Activated T-helper 1 cell treated with anti-CD3 and anti-CD28 coated beads, Interleukin-2, amount 50 U/mL, for 16 hours (primary cell): ENCODE measurements at places on chromosomes 13 and 19.

- DNase-seq = no peak
Measured at GRCh38 chr19:570251-570686, 2.1 kb upstream of the BSG start.

GRCh38 chr19:29831686-29832085 lies 19.9 kb downstream of the CCNE1 start:
- DNase-seq = no peak

DNA sequence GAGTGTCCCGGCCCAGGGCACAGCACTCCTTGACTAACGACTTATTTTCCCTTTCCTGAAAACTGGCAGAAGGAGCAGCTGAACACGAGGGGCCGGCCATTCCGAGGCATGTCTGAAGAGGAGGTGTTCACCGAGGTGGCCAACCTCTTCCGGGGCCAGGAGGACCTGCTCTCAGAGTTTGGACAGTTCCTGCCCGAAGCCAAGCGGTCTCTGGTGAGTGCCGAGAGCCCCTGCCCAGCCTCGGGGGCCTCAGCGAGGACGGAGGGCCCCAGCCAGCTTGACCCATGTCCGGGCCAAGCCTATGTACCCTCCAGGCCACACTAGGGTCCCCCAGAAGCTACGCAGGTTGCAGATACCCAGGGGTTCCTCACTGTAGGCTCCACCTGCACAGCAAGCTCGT lies 17.7 kb downstream of the SIN3B start:
- DNase-seq = no peak

DNA sequence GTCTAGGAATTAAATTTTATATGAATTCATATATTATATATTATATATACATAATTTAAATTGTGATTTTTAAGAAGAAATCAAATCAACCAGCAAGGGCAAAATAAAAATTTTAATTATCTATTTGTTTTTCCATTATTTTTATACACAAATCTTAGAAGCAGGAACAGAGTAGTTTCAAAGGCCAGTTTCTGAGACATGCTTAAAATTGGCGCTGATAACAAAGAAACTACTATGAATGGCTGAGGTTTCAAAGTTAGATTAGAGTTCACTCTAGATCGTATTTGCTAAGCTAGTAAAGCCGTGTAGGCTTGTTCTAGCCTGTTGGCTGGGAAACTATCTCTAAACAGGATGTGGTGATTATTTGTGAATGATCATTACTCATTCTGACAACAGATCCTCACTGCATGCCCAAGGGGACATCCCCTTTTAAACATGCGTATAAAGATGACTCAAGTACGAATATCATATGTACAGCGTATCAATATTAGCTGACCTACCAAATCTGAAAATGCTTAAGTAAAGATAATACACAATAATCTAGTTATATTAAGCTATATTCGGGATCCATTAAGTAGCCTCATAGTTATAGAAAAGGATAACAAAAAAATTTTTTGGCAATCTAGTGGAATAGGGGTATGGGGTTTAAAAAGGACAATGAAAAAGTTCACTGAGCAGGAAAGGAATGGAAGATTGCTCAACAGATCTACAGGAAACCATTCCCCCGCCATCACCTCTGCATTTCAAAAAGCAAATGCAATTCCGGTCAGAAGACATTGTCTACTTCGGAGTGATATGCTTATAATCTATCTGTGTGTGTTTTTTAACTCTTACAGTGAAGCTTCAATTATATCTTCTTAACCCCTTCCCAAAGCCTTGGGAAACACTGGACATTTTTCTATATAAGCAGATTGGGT lies 150.1 kb downstream of the SHISA2 start:
- peak; percentile 20 for DNase-seq

GRCh38 chr19:33701565-33701964 lies 79.8 kb downstream of the CHST8 start:
- no peak for DNase-seq

DNA sequence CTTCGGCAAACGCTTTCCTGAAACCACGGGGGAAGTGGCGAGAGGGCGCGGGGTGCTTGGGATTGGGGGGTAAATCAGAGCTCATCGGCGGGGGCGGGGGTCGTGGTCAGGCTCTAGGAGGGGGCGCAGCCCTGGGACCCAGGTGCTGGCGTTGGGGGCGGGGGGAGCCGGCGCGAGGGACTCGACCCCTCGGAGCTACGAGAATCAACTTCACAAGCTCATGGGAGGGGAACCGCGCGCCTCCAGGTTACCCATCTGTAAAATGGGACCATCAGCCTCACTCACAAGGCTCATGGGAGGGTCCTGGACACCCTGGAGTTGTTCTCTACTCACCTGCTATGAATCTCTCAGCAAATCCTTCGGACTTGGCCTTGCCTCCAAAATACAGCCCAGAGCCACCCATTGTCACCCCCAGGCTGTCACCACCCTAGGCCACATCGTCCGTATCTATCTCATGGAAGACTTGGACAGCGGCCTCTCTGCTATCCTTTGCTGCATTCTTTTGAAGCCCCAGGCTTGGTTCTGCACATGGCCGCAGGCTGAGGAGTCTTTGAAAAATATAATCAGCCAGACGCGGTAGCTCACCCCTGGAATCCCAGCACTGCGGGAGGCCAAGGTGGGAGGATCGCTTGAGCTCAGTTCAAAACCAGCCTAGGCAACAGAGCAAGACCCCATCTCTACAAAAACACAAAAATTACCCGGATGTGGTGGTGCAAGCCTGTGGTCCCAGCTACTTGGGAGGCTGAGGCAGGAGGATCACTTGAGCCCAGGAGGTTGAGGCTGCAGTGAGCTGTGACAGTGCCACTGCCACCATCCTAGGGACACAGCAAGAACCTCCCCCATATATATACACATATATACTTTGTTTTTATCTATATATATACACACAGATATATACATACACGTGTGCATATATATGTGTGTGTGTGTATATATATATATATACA lies 939 bp upstream of the RANBP3 start:
- DNase-seq = no peak

GRCh38 chr19:33905473-33905936 lies 108.8 kb downstream of the KCTD15 start:
- no peak for DNase-seq

GRCh38 chr13:28499609-28500008 lies 4.7 kb upstream of the FLT1 start:
- DNase-seq = no peak

DNA sequence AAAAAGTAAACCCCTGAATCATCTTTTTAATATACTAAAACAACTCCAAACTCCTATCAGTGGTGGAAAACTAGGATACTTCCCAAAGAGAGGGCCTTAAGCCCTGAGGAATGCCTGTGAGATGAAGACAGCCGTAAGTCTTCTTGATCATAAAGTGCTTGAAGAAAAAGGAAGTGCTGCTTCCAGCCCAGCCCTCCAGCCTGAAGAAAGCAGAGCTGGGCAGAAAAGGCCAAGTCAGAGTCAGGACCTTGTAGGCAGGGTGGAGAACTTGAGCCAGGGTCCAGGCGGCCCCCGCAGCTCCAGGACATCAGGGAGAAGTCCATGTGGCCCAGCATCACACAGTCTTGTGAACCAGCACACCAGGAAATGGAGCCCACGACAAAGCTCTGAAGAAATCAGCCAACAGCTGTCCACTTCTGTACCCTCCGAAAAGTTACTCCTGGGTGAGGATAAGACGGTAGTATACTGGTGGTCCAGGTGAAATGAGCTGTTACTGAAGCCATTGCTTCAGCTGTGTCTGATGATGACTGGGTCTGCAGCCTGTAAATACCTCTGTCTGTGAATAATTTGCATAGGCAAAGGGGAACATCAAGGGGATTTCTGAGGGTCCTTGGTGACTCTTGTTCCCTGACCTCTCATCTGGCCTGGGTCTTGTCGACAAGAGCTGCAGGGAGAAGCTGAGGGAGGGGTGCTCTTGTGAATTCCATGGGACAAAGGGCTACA lies 18.7 kb upstream of the CRYL1 start:
- no peak for DNase-seq

DNA sequence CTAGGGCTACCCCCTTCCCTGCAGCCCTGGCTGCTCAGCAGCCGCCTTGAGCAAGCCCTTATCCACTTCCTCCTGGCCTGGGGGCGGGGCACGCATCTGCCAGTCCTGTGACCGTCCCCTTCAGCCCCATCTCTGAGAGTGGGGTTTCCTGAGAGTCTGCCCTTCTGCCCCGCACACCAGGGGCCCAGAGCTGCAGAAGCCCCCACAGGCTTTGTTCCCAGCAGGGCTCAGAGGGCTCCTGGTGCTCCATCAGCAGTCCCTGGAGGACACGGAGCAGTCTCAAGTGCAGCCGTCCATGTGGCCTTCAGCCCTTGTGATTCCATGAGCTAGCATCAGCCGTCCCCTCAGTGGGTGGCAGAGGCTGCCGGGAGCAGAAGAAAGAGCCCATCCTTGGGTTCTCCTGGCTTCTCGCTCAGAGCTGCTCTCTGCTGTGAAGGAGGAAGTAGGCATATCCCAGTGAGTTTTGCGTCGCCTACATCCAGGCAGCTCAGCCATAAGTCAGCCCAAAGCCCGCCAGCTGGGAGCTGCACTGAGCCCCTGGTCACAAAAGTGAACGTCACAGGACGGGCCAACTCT lies 16.3 kb downstream of the MYO9B start:
- DNase-seq = no peak

GRCh38 chr19:36340786-36341372 lies 38.1 kb downstream of the ZFP14 start:
- DNase-seq = no peak

DNA sequence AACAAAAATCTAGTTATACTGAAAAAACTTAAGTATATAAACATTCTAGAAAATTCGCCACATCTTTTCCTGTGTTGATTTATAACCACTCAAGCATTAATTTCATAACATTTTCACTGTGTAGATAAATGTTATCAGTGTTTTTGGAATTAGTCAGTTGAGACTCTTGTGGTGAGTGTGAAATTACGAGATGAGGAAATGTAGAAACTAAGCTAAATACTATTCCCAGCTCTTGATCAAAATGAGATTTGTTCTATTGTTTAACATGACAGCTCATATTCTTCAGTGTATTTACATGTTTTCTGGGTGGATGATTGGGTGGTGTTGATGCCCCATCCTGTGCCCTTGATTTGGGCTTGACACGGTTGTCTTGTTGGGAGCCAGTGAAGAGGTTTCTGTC lies 406.8 kb downstream of the DACH1 start:
- no peak for DNase-seq

DNA sequence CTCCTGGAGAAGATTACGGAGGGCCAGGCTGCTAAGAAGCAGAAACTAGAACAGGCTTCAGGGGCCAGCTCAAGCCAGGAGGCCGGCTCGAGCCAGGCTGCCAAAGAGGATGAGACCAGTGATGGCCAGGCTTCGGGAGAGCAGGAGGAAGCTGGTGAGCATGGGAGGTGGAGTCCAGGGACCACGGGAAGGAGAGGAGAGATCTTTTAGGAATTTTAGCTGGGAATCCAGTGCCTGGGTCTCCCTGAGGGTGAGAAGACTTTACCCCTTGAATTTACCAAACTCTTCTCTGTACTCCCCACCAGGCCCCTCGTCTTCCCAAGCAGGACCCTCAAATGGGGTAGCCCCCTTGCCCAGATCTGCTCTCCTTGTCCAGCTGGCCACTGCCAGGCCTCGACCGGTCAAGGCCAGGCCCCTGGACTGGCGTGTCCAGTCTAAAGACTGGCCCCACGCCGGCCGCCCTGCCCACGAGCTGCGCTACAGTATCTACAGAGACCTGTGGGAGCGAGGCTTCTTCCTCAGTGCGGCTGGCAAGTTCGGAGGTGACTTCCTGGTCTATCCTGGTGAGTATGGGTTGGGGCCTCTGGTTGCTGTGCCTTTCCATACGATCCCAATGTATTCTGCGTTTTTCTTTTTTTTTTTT lies 824 bp downstream of the TSEN34 start:
- no peak for DNase-seq

- DNase-seq = no peak
Measured at GRCh38 chr13:66543780-66544179, 686.4 kb downstream of the PCDH9 start.

GRCh38 chr19:10006335-10006708 lies 4.0 kb downstream of the COL5A3 start:
- no peak for DNase-seq

- no peak for DNase-seq
Measured at GRCh38 chr13:63517371-63517770, 2101.7 kb upstream of the PCDH20 start.

- no peak for DNase-seq
Measured at GRCh38 chr13:85896516-85897450, 97.6 kb upstream of the SLITRK6 start.

DNA sequence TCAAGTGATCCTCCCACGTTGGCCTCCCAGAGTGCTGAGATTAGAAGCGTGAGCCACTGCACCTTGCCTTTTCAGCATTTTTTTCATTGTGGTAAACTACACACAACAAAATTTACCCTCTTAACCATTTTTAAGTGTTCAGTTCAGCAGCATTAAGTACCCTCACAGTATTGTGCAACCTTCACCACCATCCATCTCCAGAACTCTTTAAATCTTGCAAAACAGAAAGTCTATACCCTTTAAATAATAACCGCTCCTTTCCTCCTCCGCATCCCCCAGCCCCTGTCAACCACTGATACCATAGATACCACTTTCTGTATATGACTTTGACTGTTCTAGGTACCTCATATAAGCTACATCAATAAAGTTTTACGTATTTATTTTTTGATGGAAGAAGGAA lies 20.8 kb upstream of the CASP14 start:
- no peak for DNase-seq

DNA sequence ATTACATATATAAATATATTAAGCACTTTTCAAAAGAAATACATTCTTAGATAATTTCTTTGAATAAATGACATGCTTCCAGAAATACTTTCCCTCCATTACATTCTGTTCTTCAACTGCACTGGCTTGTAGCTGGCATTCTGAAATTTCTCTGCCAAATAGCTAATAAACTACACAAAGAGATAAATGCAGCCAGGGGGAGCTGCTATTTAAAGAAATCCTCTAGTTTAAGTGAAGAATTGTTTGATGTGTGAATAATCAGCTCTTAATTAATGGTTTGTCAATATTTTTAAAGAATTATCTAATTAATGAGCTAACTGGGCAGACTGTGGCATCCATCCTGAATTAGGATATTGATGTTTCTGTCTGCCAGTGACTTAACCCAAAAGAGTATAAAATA lies 30.7 kb downstream of the SLC7A1 start:
- no peak for DNase-seq

DNA sequence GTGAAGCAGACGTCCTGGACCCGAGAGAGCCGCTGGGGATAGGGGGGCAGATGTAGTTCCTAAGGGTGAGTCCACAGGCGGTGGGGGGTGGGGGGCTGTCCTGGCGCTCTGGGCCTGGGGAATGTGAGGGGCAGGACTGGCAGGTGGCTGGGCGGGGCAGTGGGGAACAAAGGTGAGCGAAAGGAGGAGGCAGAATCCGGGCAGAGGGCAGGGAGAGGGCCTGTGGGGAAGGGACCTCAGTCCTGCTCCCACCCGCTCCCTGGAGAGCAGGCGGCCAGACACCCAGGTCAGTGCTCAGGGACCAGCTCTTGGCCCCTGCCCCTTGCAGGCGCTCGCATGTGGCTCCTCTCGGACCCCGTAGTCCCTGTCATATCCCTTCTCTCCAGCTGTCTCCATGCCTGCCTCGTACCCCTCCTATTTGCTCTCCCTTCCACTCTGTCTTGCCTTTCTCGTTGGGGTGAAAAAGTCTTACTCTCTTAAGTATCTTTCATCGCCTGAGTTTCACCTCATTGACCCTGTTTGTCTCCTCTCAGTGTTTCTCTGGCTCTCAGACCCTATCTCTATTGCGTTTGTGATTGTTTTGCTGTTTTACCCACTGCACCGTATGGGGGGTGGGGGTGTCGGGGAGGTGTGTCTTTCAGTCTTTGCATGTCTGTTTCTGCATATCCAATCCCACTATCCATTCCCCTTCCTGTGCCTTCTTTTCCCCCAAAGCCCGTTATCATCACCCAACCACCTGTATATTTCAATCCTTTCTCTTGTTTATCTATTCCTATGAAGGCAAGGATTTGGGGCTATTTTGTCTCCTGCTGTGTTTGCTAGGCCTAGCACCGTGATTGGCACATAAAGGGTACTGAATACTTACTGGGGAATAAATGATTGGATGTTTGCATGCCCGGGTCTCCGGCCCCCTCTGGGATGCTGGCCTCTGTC lies 5.8 kb downstream of the SPHK2 start:
- DNase-seq = no peak
